ENCODE measurements at places on chromosomes 7 and 10.

- peak; percentile 54 for DNase-seq
Measured at GRCh38 chr7:134639061-134639460, 7.6 kb upstream of the BPGM start.

DNA sequence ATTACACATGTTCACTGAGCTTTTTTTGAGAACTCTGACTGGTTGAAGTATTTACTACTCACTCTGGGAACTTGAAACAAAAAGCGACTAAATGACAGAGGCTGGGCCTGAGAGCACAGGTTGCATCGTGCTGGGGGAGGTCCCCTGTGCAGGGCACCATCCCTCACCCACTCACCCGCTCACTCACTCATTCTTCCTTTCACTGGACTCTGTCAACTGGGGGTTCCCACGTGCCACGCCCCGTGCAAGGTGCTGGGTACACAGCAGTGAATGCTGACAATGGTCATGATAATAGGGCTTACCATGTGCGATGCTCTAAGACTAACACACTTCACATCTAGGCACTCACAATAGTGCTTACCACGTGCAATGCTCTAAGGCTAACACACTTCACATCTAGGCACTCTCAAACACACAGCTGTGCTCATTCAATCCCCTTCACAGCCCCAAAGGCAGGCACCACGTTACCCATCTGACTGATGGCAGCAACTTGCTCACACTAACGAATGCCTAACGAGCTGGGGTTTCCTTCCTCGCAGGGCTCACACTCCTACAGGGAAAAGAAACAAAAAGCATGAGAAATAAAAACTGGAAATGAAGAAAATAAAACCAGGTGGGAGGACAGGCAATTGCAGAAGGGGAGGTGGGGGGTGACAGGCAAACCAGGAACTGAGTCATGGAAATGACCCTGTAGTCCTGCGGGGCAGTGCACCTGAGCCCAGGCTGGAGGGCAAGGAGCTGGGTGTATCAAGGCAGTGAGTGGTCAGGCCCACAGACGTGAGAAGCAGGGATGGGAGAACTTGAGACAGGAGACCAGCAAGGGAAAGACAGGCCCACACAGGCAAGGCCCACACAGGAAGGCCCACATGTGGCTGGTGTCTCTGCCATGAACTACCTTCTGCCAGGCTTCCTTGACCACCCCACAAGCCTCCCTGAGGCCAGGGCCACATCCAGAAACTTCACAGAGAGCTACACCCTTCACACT is 147.0 kb upstream of the FAM20C start:
- DNase-seq = no peak

GRCh38 chr7:30411173-30411572 is 67.4 kb downstream of the NOD1 start:
- no peak for DNase-seq

- no peak for DNase-seq
Measured at GRCh38 chr10:98226508-98227144, 41.4 kb downstream of the LOXL4 start.

- DNase-seq = no peak
Measured at GRCh38 chr7:128703609-128704241, 31.6 kb downstream of the GARIN1A start.

DNA sequence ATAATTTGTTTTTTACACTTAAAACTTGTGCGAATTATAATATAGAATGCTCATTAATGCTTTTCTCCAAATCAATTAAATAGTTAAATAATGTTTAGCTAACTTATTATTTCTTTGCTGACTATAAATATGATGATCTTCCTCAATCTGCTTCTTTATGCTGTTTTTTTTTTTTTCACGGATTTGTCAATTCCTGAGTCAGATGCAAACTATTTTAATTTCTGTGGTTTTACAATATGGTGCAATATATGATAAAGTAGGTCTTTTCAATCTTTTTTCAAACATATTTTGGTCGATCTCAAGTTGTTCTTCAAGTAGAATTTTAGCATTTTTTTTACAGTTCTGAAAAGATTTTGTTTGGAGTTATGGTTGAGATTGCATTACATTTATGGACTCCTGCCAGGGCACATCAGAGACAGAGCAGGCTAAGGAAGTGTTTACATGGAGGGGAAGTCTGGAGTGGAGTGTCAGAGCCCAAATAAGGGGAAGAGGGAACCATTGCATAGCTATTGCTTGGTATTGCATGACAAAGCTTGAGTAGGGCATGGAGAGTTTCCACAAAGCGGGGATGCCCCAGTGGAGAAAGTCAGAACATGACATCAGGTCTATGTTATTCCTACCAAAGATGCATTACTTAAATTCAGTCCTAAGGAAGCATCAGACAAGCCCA is 204.4 kb downstream of the OTUD1 start:
- no peak for DNase-seq

DNA sequence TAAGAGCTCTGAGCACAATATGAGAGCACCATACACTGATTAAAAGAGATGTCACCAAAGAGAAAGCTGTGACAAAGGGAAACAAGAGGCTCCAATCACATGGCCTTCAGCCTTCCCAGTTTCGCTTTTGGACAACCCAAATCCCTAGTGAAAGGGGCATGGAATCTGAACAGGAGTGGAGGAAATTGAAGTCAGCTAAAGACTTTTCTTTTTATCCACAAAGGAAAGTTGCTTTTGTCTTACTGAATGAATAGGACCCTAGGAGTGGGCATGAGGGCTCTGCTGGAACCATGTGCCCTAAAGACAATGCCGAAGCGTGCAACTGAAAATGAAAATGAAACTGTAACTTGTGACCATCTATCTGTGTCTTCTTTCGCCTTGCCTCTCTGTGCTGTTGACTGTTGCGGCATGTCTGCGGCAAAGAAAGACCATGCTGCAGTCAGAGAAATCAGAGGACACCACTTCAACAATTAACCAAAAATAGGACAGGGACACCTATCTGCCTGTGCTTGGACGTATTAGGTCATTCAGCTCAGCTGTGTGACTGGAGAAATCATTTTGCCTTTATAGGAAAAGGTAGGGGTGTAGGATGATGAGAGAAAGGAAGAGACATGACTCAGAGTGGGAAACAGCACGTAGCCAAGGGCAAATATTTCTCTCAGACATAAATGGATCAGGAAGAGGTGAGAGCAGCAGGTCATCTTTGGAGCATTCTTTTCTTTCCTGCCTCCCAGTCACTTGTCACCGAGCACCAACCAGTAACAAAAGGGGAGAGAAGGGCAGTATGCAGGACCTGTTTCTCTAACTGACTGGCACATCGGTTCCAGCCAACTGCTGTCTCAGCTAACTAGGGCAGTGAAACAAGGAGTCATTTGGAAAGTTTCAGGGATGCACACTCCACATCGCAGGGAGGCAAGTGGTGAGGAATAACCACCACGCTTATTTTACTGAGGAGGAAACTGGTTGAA is 12.3 kb downstream of the CAV2 start:
- DNase-seq = peak; percentile 50

DNA sequence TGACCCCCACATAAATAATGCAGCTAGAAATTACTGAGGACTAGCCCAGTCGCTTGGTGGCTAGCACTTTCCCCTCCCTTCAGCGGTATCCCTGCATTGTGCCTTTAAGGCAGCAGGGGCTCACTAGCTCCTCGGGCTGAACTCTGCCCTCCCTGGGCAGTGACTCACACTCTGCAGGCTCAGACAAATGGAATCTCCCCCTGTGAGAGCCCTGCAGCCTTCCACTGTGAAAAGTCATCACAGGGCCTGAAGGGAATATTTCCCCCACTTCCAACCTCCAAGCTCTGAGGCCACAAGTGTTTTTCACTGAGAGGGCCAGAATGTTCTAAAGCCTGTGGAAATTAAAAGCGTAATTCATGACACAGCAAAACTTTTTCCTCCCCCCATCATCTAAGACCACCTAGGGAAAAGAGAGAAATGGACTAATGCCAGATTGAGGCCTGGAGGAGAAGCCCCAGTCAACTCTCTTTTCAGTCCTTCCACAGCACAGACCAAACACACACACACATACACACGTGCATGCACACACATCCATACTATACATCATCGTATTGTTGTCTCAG is 93.6 kb upstream of the COL1A2 start:
- DNase-seq = no peak

GRCh38 chr10:33112831-33113455 is 154.9 kb upstream of the ITGB1 start:
- no peak for DNase-seq

DNA sequence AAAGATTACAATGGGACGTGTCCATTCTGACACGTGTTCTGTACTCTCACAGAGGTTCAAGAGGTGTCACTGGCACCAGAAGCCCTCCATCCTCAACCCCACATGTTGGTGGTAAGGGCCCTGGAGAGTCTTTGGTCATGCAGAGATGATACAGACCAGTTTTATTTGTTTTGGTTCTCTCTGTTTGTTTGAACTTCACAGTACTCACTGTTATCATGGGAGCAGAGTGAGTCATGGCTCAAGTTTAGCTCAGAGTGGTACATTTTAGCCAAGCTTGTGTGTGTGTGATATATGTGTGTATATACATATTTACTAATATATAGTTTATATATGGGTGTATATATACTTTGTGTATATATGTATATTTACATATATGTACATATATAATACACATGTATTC is 935.6 kb downstream of the GRID1 start:
- DNase-seq = no peak

GRCh38 chr7:107029061-107029763 is 15.3 kb upstream of the PRKAR2B start:
- no peak for DNase-seq

GRCh38 chr10:69383558-69383957 is 33.2 kb downstream of the TACR2 start:
- DNase-seq = no peak

DNA sequence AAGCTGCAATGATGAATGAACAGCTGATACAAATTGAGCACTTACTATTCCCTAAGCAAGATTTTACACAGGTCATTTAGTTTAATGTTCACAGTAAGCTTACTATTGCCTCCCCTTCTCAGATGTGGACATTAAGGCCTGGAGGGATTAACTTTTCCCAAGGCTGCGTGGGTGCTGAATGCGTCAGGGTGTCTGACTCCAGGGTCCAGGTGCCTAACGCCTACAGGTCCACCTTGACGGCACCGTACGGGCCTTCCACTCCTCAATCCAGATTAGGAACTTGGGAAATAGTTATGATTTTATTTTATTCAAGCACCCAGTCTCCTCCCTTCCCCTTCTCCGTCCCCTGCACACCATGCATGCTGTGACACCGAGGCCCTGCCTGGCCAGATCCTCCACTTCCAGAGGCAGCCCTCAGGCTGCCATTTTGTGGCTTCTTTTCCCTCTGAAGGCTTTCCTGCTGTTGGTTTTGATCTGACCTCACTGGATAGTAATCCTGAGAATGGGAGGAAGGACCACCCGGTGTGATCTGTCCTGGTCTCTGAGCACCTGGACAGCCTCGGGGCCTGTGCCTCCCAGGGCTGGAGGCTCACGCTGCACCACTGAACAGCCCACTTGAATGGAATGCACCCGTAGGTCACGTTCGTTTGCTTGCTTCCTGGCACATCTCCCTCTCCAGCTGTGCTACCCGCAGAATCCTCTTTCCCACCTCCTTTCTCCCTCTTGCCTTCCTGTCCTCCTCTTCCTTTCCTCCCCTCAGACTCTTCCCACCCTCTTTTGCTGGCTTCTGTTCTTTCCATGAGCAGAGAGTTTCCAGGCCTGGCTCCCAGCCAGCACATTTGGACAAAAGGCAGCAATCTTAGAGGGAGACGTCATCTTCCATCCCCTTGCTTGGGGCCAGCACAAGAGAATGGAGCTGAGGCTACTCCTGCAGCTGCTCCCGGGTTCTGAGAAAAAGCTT is 14.4 kb downstream of the DENND2A start:
- DNase-seq = no peak

DNA sequence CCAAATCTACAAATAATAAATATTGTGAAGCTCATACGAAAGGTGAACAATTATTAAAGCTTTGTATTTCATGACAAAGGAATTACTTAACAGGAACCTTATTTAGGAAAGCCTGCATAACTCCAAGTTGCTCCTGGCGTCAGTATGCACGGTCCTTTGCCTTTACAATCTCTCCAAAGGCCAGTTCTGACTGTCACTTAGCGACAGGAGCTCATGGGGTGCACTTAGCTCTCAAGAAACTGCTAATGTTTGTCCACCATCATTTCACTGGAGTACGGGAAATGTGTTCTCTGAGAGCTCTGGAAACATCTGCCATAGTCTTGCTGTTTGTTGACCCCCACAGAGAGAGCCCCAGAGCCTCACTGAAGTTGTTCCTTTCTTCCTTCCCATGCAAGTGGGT is 781.5 kb upstream of the POM121L12 start:
- no peak for DNase-seq

DNA sequence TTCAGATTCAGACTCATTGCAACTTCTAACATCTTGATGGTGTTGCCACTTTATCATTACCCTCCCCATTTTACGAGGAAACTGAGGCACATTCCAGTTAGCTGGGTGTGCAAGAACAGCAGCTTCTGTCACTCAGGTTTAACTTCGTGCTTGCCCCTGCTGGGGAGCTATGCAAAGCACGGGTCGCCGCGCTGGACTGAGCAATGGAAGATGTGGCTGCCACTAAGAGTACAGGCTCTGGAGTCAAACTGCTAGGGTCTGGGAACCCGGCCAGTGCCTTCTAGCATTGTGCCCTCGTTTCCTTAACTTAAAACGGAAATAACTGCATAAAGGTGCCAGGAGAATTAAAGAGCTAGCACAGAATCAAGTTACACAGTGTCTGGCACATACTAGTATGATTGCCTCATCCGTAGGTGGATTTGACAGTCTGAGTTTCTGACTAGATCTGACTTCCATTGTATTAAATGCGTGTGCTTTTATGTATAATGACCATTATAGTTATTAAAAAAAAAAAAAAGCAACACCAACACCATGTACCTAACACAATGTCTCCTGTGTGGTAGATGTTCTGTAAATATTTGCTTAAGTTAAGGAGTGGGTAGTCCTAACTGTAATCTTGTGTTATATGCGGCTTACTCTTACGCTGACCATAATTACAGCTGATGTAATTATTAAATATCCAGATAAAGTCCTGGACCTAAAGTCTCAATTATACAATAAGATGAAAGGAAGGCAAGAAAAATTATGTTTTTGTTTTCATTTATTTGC is 842 bp downstream of the ZNF22 start:
- peak; percentile 79 for DNase-seq

- no peak for DNase-seq
Measured at GRCh38 chr10:73838827-73839226, 27.4 kb upstream of the NDST2 start.

GRCh38 chr7:70316745-70317144 is 718.5 kb downstream of the AUTS2 start:
- peak; percentile 36 for DNase-seq

DNA sequence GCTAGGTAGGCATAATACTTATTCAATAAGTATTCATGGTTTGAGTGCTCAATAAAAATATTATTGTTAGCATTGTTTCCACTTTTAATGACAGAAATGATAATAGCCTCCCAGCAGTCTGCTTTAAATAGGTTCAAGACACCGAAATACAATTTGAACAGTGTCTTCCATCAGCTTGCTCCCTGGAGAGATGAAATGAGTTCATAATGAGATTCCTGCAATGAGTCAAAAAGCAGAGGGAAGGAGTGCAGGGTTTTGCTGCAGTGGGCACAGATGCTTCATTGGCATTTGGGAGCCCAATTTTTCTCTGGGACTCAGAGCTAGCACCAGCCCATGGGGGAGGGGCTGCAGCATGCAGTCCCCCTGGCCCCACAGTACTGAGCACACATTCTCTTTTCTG is 32.6 kb upstream of the CHCHD3 start:
- no peak for DNase-seq
